ENCODE measurements at places on chromosomes 7 and 10. TPM values are rescaled to one million over a fixed set of nuclear protein-coding genes. Genes with fewer than 3 reads are reported as not detected.

DNA sequence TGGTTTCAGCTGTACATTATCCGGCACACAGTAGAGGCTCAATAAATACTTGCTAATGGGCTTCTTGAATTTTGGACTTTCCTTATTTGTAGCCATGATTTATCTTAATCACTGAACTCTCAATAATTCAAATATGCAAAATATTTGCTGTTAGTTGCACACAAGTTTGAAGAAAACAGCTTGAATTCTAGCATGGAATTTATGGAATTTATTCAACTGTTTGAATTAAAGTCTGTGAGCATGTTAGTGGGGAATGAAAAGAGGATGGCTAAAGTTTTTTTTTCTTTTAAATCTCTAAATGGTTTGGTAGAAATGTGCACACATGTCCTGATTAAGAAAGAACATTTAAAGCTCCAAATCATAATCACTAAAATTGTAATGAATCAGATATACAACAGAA is 42.5 kb downstream of the SIRT1 start:
- DNase-seq, result no peak

- DNase-seq, result no peak
These were observed 66.3 kb downstream of the BAMBI start for GRCh38 chr10:28743576-28743975.

- DNase-seq, result no peak
These were observed 21.6 kb upstream of the WASL start for GRCh38 chr7:123770378-123770777.

GRCh38 chr7:101077303-101078086 is 7.8 kb upstream of the TRIM56 start:
- no peak for DNase-seq

- no peak for DNase-seq
These were observed 145.6 kb upstream of the NFE2L3 start for GRCh38 chr7:26006426-26006825.

DNA sequence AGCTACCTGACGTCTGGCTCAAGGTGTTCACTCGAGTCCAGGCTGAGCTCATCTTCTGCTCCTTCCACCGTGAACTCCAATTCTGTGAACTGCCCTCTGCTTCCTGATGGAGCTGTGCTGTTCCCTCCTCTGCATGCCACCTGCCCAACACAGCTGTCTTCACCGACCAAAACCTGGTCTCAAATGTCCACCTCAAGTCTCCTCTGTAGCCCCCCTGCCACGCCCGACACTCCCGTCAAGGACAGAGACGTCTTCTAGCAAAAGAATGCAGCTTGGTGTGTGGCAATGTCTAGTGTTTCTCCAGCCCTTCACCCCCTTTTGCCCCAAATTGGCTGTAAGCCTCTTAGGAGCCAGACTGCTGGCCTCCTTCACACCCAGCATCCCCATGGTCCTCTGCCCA is 305.1 kb downstream of the DNAJB6 start:
- DNase-seq, result peak; percentile 87

DNA sequence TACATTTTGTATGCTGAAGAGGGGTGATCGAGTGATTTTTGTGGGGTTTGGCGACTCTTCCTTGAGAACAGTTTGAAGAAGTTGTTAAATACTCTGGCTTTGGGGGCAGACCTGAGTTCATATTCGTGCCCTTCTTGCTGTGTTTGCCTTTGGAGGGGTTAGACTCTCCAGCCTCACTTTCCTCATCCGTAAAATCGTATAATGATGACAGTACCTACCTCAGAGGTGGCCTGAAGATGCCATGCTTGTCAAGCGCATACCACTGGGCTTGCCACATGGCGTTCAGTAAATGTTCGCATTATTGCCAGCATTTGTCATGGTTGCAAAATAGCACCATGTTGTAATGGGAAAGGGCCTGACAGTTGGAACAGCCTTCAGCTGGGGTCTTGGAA is 1.3 kb downstream of the STK17A start:
- DNase-seq, result no peak

DNA sequence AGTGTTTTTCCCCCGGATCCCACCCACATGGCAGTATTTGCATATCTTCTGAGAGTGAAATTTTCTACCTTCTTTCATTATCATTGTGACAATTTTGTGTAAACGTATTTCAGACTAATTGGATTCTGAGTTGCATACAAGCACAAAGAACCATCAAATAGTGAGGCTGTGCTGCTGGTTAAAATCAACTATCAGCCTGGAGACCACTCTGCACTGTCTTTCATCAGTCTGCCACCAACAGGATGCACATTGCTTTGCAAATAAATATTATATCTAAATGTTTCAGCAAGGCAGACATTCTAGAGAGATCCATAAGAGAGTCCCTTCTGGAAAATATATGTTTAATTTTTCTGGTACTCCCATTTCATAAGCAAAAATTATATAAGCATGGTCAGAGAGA is 851.8 kb downstream of the XPNPEP1 start:
- DNase-seq, result no peak

GRCh38 chr10:122524811-122525210 is 35.7 kb upstream of the DMBT1 start:
- DNase-seq, result no peak

GRCh38 chr10:6919077-6919476 is 339.0 kb upstream of the PRKCQ start:
- no peak for DNase-seq

DNA sequence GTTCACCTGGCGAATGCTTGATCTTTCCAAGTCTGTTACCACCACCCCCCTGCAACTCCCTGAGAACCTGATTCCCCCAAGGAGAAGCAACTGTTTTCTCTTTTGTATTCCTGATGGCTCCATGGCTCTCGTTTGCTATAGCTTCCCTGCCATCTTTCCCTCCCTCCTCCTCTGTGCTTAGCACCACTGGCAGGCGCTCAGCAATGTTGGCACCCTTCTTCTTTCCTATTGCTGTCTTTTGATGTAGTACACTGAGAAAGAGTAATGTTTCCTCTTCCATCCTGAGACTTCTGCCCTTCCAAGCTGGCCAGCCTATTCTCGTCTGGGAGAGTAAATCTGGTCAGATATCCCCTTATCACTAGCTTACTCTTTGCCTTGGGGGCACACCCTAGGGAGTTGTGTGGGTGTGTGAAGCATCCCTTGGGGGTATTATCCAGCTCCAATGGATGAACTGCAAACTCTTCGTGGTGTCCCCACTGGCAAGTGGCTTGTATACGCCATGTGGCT is 74.0 kb downstream of the BMPER start:
- DNase-seq, result no peak

GRCh38 chr10:64115471-64115870 is 594.3 kb downstream of the REEP3 start:
- DNase-seq, result no peak

DNA sequence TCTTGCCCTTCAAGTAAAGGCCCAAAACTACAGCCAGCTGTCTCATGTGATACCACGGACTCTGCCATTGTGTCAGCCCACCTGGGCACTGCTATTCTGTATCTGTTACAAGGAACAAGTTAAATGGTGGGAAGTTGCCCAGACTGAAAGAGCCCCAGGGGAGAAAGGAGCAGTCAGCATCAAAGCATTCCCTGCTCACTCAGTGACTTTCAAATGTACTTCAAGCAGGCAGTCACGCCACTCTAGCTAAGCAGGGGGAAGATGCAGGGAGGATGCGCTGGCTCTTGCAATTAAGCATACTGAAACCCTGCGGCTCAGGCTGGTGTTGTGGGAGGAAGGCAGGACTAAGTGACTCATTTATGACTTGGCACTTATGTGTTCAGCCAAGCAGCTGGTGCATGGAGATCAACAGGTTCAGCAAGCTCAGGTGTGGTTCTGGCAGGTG is 1249.6 kb downstream of the TYW1 start:
- DNase-seq, result no peak

DNA sequence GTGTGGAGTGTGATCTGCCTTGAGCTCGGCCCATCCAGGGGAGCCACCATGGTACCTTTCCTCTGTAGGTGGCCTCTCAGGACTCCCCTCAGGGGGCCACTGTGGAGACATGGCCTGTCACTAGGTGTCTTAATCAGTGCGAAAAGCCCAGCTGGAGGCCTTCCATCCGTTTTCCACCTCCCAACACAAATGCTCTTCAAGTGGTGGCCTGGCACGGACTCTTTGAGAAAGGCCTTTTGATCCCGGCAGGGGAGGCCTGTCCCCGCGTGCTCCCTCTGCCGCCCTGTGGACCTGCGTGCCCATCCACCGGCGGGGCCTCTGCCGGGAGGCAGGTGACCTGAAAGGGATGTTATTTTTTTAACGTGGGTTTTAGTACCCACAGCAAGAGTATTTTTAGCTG is 149.5 kb downstream of the RGS10 start:
- DNase-seq, result no peak

GRCh38 chr7:1158203-1159126 is 1.5 kb downstream of the ZFAND2A start:
- no peak for DNase-seq

GRCh38 chr10:51124852-51125251 is 50.6 kb downstream of the PRKG1 start:
- no peak for DNase-seq

GRCh38 chr10:103895411-103896186 is 22.4 kb downstream of the STN1 start:
- no peak for DNase-seq

GRCh38 chr10:49414496-49414895 is 18.6 kb upstream of the DRGX start:
- DNase-seq, result no peak

DNA sequence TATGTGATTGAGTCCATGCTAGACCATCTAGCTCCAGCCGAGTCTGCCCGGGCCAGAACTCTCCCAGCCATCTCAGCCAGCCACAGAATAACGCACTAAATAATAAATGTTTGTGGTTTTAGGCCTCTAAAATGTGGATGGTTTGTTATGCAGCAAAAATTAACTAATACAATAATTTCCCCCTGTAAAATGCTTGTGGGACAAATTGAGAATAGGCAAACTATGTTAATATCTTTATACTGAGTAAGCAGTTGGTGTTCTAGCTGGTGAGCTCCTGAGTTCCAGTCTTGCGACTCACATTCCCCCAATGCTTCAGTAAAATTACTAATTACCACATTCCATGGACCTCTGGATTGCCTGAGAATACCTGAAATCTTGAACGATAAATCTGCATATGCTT is 316.8 kb upstream of the NFE2L3 start:
- DNase-seq, result no peak

DNA sequence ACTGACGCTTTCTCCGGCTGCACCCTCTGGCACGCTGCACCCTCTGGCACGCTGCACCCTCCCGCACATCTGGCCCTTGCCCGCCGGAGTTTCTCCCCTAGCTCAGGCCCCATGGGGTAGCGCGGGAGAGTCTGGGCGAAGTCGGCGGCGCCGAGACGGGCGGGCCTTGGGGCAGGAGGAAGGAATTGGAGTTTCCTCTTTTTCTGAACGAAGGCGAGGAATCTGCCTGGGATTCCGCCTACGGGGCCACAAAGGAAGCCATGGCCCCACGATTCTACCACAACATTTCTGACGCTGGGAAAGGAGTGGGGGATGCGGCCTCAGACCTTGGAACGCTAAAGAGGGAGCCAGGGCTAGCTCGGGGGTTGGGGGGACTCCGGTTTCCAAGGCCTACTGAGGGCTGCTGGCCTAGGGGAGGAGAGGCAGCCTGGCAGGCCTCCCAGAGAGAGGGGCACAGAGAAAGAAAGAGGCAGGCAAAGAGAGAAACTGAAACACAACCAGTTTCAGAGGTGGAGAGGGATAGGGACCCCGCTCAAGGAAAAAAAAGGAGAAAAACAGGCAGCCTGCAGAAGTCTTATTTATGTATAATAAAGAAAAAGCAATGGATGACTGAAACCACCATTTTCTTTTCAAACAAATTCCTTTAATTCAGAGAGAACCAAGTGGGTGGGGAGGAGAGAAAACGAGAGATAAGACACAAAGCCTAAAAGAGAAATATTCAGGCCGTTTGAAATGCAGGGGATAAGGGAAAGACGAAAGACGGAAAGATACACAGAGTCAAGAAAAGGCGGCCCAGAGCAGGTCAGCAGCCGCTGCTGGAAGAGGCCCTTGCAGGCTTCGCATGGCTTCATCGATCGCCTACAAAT is 4.3 kb downstream of the TLX1 start:
- DNase-seq, result no peak

- DNase-seq, result no peak
These were observed 47.3 kb upstream of the OIT3 start for GRCh38 chr10:72846238-72846637.

DNA sequence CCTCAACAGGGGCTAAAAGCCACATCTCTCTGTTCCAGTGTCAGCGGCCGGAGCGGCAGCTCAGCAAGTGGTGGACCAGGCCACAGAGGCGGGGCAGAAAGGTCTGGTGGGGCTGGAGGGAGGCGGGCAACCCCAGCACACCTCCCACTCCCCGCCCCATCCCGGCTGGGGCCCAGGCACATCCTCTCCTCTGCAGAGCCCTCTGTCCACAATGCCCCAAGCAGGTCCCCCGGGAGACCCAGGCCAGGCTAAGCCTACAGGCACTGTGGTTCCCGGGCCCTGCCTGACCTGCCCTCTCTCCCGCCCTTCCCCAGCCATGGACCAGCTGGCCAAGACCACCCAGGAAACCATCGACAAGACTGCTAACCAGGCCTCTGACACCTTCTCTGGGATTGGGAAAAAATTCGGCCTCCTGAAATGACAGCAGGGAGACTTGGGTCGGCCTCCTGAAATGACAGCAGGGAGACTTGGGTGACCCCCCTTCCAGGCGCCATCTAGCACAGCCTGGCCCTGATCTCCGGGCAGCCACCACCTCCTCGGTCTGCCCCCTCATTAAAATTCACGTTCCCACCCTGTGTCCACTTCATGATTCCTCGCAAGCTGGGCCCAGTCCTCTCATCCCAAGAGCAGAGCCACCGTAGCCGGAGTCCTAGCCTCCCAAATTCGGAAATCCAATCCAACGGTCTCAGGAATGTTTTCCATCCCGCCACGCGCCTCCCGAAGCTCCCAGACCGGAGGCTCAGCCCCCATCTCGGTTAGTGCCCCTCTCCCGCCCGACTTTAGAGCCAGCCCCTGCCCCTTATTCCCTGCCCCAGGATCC is 2.1 kb downstream of the ADIRF start:
- peak; percentile 92 for DNase-seq

- no peak for DNase-seq
These were observed 158.0 kb downstream of the VTI1A start for GRCh38 chr10:112605063-112605462.

DNA sequence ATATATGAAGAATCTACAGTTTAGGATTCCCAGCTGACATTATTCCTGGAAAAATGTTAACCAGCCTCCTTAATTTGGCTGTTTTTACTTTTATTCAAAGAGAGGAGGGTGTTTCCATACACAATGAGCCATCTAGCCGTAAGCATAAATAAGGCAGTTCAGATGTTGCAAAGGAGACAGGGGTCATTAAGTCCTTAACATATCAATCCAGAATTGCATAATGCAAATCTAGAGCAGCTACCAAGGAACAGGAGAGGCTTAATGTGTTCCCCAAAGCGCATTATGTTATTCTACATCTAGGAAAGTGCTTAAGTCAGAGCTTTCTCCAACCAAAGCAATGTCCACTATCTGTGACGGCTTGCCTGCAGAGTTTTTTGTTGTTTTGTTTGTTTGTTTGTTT is 32.4 kb upstream of the TCF7L2 start:
- DNase-seq, result no peak

The SPAG6 gene
- 0.51 TPM for total RNA-seq

The TUBB8 gene
- total RNA-seq, result not detected

The INMT gene
- total RNA-seq, result 44.0 TPM

The CTTNBP2 gene
- 6.1 TPM for total RNA-seq

The CCDC136 gene
- total RNA-seq, result 6.8 TPM

The TMEM139 gene
- 3.7 TPM for total RNA-seq

The BLNK gene
- 4.7 TPM for total RNA-seq

The ENTPD1 gene
- 25.4 TPM for total RNA-seq

The ZNF32 gene
- 35.1 TPM for total RNA-seq

The MRLN gene
- not detected for total RNA-seq

The GNG11 gene
- total RNA-seq, result 33.2 TPM

The ACHE gene
- total RNA-seq, result 1.9 TPM

The LRRD1 gene
- total RNA-seq, result not detected

The CALML5 gene
- total RNA-seq, result not detected

The SPDYE2 gene
- not detected for total RNA-seq

All from mesenteric fat pad (tissue), 1 donor.